ENCODE measurements at places on chromosomes 6 and 20.

DNA sequence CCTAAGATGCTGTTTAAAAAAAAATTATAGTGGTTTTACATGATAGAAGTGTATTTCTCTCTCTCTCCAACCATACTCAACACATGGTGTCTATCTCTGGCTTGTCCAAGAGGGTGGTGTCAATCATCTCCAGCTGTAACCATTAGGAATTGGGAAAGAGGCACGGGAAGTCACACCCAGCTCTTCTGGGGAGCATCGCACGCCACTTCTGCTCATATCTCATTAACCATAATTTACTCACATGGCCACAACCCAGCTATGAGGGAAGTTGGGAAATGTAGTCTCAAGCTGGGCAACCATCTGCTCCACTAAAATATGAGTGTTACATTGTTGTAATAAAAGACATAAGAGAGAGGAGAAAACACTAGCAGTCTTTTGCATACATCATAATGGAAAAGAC lies 30.4 kb upstream of the TSHZ2 start:
- no peak for DNase-seq

- DNase-seq: no peak
Measured at GRCh38 chr20:52190437-52191131, 995 bp downstream of the ZFP64 start.

DNA sequence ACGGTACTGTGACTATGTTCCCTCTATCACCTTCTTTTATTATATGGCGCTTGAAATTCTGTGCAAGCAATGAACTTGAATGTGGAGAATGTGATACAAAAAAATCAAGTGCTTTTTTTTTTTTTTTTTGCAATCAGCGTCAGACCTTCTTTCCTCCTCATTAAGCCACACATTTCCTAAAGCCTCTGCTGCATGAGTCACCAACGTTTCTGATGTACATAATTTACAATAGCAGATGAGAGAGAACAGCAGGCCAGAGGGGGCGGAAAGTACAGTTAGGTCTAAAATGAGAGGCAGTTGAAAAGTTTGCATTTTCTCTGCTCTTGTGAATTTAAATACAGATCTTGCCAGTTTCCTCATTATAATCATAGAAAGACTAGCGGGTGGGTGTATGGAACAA lies 114.6 kb upstream of the RIPOR2 start:
- peak; percentile 52 for DNase-seq

DNA sequence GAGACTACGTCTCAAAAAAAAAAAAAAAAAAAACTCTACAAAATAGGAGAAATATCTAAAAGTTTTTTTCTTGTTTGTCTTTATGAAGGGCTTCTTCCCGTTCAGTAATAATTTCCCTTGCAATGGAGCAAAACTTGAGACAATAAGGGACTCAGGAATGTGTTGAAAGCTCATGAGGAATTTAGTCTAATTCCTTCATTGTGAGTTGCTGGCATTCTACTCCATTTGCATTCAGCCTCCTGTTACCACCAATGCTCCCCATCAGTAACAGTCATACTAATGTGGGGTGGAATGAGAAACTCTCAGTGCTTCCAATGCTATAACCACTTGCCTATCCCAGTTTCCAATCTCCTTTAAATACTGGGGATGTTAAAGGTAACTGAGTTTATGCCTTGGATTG lies 576.7 kb upstream of the AGPAT4 start:
- DNase-seq: no peak

DNA sequence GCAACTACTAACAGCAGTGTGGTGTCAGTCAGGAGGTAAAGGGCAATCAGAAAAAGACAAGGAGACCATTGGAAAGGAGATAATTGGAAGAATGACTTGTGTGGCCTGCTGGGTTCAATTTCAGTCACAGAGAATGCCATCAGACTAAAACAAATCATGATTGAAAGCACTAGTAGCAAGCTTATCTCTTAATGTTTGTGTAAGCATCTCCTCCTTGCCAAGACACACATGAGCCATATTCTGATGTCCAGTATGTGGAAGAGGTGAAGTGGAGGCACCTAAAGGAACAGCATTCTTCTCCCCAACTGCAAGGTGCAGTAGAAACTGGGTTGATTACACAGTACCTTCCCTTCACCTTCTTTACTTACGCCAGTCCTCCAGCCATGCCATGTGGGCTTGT lies 287.5 kb downstream of the ZFAND3 start:
- no peak for DNase-seq

- DNase-seq: no peak
Measured at GRCh38 chr6:80523010-80523409, 416.5 kb downstream of the BCKDHB start.

- DNase-seq: peak; percentile 57
Measured at GRCh38 chr20:51695574-51696303, 72.5 kb downstream of the ATP9A start.

GRCh38 chr6:38152620-38153019 lies 333.1 kb downstream of the ZFAND3 start:
- DNase-seq: no peak

- DNase-seq: no peak
Measured at GRCh38 chr6:87281426-87281825, 41.0 kb upstream of the SMIM8 start.

DNA sequence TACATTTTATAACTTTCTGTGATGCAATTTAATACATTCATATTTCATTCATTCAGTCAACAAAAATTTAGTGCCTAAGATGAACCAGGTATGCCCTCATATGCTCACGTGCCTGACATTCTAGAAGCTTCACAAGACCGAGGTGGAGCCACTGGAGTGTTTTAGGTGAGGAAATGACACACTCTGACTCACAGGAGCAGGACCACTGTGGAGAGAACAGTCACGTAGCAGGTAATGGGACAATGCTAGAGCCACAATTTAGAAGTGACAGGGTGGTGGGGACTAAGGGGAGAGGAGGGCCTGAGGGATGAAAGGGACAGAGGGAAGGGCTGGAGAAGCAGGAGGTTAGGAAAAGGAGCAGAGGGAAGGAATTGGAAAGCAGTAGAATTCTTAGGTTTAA lies 17.6 kb upstream of the HLA-A start:
- DNase-seq: no peak

DNA sequence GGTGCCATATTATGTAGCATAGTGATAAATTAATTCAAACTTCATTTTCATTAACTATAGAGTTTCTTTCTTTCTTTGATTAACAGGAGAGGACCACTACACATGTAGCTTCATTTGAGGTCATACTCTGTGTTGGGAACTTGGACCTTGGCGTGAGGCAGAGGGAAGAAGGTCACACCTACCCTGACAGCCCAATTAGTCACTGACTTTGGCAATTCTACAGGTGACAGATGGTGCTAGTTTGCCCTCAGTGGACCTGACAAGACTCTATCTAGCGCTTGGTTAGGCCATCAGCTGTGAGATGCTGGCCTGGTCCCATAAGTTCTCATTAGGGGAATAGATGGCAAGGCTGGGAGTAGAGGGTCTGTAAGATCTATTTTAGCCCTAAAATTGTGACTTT lies 14.2 kb downstream of the SLX4IP start:
- DNase-seq: no peak

DNA sequence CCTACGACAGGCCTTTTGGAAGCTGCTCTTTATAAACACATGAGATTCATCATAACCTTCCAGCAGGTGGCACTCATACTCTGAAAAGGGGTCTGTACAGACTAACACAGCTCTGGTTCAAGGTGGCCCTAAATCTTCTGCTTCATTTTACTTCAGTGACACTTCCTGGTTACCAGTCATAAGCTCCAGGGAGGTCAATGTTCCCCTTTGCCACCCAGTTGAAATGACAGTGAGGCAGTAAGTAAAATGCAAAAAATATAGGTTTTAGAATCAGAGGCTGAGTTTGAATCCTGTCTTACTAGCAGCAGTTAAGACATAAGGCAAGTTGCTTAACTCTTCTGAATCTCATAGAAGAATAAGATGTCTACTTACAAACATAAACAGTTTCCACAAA lies 132.8 kb downstream of the CDK19 start:
- peak; percentile 54 for DNase-seq

DNA sequence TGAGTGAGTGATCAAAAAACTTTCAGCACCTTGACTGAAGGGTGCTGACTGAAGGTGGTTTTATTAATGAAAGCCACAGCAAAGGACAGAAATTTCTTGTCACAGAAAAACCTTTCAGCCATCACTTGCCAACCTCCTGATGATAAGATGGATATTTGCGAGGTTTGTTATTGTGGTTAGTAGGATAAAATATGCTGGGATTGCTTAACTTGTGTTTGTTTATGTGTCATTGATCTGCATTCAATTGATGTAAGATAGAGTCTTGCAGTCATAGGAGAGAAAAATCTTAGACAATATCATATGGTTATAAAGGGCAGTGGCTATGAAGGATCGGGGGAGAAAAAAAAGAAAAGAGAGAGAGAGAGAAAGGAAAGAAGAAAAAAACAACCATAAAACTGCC lies 1.2 kb downstream of the TSBP1 start:
- DNase-seq: no peak

Measured in AG09319 (cell line).